ENCODE measurements at places on chromosomes 2 and 18.

GRCh38 chr2:133836691-133837345 lies 268.6 kb upstream of the NCKAP5 start:
- no peak for DNase-seq

- no peak for DNase-seq
Measured at GRCh38 chr18:23935804-23936203, 78.8 kb upstream of the TTC39C start.

GRCh38 chr18:79770501-79770815 lies 27.3 kb upstream of the KCNG2 start:
- DNase-seq = no peak

GRCh38 chr2:19802086-19802841 lies 99.5 kb downstream of the TTC32 start:
- DNase-seq = no peak

- DNase-seq = no peak
Measured at GRCh38 chr2:15668611-15669305, 77.1 kb downstream of the DDX1 start.

- DNase-seq = no peak
Measured at GRCh38 chr18:25180973-25181548, 170.9 kb downstream of the ZNF521 start.

DNA sequence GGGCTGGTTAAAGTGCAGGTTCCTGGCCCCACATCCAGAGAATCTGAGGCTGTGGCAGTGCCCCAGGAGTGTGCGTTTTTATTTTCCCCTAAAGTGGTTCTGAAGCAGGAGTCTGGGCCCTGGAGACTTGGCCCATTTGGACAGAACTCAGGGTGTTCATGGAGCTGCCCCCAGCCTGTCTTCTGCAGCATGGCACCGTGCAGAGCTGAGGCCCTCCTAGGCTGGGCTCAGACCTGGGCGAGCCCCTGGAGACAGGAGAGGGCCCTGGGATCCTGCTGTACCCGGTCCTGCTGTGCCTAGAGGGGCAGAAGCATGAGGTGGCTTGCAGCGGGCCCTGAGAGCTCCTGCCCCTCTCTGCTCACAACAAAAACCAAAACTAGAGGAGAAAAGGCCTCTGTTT lies 58.8 kb upstream of the B3GNT7 start:
- DNase-seq = no peak

- DNase-seq = no peak
Measured at GRCh38 chr2:180978903-180979748, 1.3 kb upstream of the UBE2E3 start.

- DNase-seq = no peak
Measured at GRCh38 chr18:73366713-73367112, 498.9 kb upstream of the NETO1 start.

DNA sequence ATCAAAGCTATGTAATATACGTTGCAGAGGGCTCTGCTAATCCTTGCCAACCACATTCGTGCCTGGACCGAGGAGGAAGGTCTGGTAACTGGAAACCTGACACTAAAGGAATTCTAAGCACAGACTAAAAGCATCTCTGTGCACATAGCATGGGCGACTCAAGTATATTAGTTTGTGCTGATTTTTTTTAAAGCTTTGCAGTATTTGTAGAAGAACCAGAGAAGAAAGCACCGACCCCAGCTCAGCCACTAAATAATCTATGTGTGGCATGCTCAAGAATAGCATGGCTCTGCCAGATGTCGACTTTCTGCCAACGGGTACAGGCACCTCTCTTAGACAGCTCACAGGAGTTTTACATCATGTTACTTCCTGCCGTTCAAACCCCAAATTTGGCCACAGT lies 73.2 kb upstream of the NRP2 start:
- no peak for DNase-seq

- no peak for DNase-seq
Measured at GRCh38 chr2:240790370-240791220, 29.4 kb downstream of the KIF1A start.

- no peak for DNase-seq
Measured at GRCh38 chr2:174339561-174340399, 5.0 kb downstream of the SP9 start.

- no peak for DNase-seq
Measured at GRCh38 chr2:72325592-72326422, 178.1 kb upstream of the CYP26B1 start.

GRCh38 chr2:138779781-138780445 lies at the start of gene NXPH2:
NXPH2 (minus strand) TSS chr2:138780390; CDS start chr2:138780241, 149 bp downstream.
- DNase-seq = no peak

- no peak for DNase-seq
Measured at GRCh38 chr2:109045505-109045904, 56.5 kb upstream of the EDAR start.

- DNase-seq = no peak
Measured at GRCh38 chr2:229296536-229296935, 25.4 kb upstream of the PID1 start.

GRCh38 chr2:117646099-117646498 lies 168.4 kb upstream of the DDX18 start:
- DNase-seq = no peak

DNA sequence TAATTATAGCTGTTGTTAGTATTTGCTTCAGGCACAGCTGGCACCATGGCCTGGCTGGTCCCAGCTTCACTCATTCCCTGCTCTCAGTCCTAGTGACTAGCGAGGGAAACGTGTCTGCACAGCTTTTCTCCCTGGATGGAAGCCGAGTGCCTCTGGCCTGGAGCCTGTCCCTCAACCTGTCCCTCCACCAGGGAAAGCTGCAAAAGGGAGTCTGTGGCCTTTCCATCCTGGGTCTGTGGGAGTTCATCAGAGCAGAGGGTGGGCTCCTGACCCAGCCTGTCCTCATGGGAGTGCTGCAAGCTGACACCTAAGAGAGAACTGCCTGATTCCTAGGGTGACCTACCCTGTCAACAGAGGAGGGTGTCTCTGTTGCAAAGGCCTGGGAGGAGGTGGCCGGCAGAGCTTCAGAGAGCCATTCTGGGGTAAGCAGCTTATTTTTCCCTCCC lies 118.3 kb downstream of the CAPN13 start:
- DNase-seq = no peak

DNA sequence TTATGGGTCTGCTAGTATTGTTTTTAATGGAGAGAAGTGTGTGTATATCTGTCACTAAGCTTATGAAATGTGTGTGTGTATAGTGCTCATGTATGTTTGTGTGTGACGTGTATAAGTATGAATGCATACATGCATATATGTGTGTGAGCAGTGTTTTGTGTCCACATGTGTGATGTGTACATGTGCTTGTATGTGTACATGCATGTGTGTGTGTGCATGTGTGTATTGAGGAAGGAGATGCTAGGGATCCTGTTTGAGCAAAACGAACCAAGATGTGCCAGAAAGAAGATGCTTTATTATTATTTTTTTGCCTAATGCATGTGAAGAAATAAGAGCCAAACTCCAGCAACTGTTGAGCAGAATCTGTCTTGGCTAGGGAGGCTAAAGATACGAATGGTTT lies 301.3 kb upstream of the SKOR2 start:
- no peak for DNase-seq

DNA sequence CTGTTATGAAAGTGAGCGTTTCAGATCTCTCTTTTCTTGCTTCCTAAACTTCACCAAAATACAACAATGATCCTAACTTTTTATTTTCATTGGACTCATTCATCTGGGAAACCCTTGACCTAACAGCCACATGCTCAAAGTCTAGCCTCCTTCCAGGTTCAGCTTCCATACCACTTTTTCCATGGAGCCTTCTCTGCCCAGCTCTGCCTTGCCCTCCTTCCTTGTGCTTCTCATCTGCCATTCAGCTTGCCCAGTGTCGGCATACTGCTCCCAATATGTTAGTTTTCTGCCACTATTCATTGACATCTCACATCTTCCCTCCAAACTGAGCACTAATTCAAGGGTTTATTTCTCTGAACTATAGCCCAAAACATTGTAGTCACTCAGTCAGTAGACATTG lies 214.7 kb downstream of the RAD51AP2 start:
- no peak for DNase-seq

GRCh38 chr2:47720036-47720435 lies 62.9 kb upstream of the MSH6 start:
- no peak for DNase-seq

GRCh38 chr2:101961338-101962191 lies 30.2 kb upstream of the IL1R2 start:
- no peak for DNase-seq

DNA sequence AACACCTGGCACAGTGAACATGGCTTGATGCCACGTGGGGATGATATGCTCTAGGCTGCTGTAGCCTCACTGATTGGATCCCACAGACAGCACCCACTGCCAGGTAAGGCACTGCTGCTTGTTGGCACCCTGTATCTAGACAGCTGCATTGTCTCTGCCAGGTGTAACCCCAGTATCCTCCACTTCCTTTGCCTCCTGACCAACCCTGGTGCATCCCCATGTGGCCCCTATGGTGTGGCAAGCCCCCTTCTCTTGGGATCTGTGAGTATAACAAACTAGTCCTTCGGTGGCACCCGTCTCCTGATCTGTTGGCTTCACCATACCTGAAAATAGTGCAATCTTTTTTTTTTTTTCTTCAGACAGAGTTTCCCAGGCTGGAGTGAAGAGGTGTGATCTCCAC lies 11.1 kb downstream of the TEX51 start:
- DNase-seq = no peak

- DNase-seq = no peak
Measured at GRCh38 chr2:217945530-217945929, 57.3 kb downstream of the TNS1 start.

DNA sequence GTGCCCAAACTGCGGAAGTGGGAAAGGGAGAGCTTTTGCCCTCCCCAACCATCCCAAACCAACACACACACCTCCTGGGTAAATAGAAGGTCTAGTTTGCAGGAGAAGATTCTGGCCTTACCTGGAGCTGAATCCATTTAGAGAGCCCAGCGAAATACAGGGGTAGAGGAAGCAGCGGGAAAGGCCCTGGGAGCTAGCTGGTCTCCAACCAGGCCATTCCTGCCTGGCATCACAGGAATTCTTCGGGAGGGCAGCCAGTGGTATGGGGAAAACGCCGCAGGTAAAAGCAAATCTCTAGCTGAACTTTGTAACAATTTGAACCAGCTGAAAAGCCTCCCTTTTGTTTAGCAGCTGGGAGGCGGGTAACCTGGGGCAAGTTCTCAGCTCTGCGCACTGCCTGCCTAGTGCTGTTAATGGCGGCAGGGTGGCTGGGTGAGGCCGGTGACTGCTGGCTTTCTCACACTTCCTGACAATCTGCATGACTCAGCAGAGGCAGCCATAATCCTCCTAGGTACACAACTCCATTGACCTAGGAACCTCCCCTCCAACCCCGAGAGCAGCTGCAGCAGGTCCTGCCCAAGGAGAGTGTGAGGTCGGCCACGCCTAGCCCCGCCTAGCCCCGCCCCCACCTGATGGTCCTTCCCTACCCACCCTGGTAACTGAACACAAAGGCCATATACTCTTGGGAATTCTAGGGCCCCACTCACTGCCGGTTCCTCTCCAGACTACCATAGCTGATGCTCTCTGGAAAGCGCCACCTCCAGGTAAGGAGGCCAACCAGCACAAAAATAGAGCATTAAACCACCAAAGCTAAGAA lies 483.8 kb upstream of the REG3G start:
- DNase-seq = no peak

- DNase-seq = no peak
Measured at GRCh38 chr2:25112113-25112512, 56.3 kb downstream of the POMC start.

DNA sequence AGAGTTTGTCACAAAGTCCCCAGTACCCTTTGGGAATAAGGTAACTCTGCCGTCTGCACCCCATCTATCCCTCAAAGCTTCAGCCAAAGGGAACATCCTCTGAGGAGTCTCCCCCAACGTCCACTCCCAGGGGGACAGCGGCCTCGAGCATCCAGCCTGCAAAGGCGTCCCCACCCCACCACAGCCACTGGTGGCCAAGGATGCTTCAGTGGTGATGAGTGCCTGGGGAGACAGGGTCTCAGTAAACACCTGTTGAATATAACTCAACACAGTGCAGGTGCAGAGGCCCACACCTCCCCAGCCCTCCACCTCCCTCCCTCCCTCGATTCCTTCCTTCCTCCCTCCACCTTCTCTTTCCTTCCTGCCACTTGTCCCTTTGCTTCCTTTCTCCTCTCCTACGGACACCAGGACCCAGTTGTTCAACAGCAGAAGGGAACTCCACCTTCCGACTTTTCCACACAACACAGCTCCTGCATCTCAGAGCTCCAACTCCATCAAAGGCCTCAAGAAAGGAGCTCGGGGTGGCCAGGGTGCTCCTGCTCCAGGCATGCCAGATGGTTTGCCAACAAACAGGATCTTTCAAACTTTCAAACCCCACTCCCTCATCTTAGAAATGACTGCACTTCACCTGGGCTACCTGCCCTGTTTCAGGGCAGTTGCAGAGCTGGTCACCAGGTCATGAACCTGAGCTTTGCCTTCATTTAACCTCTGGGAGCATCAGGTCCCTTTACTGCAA lies 87.8 kb upstream of the SNTG2 start:
- no peak for DNase-seq

DNA sequence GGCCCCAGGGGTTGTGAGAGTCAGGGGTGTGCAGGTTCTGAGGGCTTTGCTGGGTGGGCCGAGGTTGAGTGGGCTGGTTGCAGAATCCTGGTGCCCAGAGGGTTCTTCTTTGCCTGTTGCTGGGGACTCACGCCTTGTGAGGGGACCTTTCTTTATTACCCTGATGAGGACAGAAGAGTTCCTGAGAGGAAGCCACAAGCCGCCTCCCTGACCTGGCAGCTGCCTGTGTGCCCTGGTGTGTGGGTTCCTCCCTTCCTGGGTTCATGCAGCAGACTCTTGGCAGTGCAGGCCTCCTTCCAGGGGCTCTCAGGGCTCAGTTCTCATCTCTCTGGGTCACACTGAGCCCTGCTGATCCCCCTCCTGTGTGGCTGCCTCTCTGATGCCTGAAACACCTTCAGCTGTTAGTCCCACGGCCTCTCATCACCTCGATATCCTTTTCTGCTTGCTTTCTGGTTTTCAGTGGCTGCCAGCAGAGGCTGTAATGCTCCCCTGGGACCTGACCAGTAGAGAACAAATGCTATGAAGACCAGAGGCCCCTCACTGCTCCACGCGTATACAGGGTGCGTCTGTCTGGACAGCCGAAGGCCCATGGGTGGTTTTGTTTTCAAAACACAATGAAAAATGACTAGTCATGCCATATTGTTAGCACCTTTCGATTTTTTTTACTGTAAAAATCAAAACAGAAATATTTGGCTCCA lies 191.3 kb downstream of the AGAP1 start:
- no peak for DNase-seq

DNA sequence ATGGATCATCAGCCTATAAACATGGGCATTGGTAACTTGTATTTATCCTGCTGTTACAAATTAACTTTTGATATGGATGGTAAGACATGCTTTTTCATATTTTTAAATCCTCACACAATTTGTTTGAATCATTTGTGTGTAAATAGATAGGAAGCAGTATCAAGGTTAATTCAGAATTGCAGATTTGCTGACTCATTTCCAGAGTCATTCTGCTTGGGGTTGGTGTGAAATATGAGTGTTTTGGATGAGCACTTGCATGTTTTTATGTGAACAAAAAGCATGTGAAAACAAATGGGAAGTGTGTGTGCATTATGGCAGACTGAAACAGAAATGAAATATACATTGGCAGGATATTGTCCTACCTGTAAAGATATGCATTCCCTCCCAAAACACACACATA lies 11.8 kb downstream of the CCDC85A start:
- no peak for DNase-seq

- DNase-seq = no peak
Measured at GRCh38 chr18:46169464-46169941, 65.3 kb downstream of the HAUS1 start.
